Activated CD4-positive, alpha-beta T cell treated with anti-CD3 and anti-CD28 coated beads, Interleukin-2, Interleukin-6, amounts not matched to agents 100 ng/mL and 50 ng/mL, durations not matched to agents 16 hours and 8 hours (primary cell): ENCODE measurements at places on chromosomes 3 and 15.

DNA sequence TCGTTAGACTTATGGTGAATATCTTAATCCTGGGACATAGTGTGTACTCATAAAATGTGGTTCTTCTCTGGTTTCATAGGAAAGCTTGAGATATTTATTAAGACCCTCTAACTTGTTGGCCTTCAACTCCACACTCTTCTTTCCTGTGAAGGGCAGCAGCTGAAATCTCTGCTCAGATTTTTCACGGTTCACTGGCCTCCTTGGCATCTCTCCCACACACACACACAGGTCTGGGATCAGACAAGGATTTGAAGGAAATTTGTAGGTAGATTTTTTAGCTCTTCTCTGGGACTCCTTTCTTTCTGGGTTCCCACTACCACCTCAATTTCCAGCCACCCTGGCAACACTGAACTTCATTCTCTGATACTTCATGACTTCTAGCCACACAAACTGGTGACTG, 70.2 kb downstream of the MYRIP start:
- DNase-seq = no peak

DNA sequence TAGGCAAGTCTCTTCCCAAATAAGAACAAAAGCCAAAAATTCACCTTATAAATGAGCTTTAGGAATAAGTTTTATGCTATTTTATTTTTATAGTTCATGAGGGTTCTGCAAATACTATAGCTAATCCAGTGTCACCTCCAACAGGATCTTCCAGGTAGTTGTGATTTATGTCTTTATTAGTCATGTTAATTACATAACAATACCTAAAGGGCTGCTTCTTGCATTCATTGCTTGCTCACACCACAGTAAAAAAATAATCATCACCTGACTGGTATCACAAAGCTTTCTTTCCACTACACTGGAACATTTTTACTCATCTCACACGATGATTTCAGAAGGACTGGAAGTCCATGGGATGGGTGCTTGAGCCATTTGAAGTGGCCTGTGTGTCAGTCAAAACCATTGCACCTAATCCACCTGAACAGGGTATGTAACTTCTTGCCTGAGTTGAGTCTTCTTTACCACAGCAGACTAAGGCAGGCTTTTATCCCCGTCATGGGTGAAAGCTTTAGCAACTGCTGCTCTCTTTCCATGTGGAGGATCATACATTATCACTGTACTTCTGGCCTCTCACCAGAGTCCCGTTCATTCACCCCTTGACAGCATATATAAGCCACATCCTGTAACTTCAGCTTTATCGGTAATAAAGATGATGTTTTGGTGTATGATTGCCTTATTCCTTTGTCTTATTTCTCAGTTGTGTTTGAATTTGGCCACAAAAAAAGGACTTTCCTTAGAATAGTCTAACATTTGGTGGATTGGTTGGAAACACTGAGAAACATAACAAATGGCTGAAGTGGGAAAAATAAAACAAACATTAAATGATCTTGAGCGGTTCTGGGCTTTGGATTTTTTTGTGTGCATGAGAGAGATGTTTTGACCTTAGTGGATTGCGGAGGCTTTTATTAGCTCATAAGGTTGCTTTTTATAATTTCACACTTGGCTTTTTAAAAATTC, 382.6 kb upstream of the THBS1 start:
- no peak for DNase-seq

- DNase-seq = no peak
Measured at GRCh38 chr15:100021653-100022052, 288.4 kb upstream of the LYSMD4 start.

- DNase-seq = no peak
Measured at GRCh38 chr3:126216416-126216815, 36.0 kb upstream of the ALDH1L1 start.

DNA sequence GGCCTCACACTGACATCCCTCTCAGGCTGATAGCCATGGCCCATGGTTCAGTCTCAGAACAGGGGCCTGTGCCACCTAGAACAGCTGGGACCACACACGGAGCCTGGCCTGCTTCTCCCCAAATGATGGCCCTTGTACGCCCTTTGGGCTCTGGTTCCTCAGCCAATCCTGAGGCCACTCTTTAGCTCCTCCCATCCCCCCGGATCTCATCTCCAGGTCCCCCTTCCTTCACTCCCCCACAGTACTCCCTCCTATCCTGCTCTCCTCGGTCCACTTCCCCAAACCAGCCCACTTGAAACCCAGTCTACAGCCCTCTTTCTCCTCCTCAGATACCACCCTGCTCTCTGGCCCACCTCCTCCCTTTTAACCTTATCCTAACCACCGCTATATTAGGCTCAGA, 17.8 kb upstream of the ZFYVE19 start:
- no peak for DNase-seq

GRCh38 chr3:16070707-16071106, 103.8 kb upstream of the GALNT15 start:
- DNase-seq = no peak

GRCh38 chr3:14550651-14551611, 10.8 kb upstream of the GRIP2 start:
- no peak for DNase-seq

- DNase-seq = no peak
Measured at GRCh38 chr3:101778385-101779046, 495 bp upstream of the NXPE3 start.
